ENCODE measurements at places on chromosomes 7 and 10. TPM values are rescaled to one million over a fixed set of nuclear protein-coding genes. Genes with fewer than 3 reads are reported as not detected.

DNA sequence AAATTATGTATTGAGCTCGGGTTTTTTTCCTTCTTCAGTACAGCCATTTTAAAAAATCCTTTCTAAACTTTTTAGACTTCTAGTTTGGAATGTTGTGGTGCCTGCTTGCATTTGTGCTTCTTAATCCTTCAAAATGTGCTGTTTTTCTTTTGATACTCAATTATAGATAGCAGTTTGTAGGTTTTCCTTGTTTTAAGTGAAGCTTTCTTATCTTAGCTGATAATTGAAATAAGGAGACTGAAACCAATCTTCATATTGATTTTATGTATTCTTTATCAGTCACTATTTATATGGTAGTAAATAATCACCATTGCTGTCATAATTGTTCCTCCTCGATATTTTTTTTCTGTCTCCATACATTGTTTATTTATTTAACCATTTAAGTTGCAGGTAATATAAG is 56.6 kb downstream of the TAF3 start:
- no peak for DNase-seq
- H3K4me1 ChIP-seq: peaks cover 2% of the 10 kb centered on the region
- no peaks in the 10 kb centered on the region for H3K36me3 ChIP-seq
- H3K4me3 ChIP-seq: no peak overlapping the region

IGF2BP3 gene
- 2.7 TPM for total RNA-seq

CTAGE6 gene
- total RNA-seq: 1.5 TPM

KCP gene
- total RNA-seq: 0.17 TPM

DNA sequence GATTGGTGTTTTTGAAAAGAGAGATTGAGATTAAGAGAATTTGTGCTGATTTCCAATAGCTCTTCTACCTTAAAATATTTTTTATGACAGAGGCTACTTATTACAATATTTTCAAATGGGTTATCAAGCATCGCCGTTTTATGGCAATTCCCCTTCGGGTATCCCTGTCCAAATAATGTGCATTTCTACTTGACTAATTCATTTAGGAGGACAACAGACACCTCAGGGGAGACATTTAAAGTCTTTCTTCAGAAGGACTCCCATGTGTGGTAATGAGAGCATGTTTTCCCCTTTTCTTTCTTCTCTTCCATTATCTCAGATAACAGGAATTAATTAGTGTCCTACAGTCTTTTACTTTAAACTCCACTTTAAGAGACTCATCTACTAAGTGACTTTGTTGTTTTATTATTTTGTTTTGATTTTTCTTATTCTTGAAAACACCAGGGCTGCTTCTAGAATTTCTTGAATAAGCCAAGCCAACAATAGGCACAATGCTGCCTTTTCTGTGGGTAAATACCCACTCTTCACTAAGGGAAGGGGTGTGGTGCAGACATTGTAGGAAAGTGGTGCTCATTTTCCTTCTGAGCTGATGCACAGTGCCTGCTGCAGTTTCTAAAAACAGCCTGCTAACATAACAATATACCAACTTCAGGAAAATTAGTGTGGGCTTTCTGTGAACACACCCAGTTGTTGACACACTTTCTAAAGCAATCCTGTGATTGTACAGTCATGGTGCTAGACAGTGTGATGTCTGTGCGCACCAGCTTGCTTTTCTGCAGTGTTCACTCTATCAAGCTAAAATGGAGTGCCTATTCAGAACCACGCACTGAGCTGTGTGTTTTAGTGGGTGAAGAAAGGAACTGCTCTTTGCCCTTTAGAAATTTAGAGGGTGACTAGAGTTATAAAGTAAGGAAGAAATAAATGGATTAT is 597.7 kb downstream of the NRG3 start:
- DNase-seq: no peak
- H3K27ac ChIP-seq: no peak overlapping the region

MBLAC1 gene
- 3.5 TPM for total RNA-seq

GRCh38 chr10:59700709-59701108 is 8.9 kb downstream of the SLC16A9 start:
- H3K4me3 ChIP-seq: no peak overlapping the region
- H3K4me1 ChIP-seq: no peaks in the 10 kb centered on the region
- H3K27ac ChIP-seq: no peak overlapping the region
- no peaks in the 10 kb centered on the region for H3K36me3 ChIP-seq
- peaks cover 6% of the 10 kb centered on the region for H3K27me3 ChIP-seq

DNA sequence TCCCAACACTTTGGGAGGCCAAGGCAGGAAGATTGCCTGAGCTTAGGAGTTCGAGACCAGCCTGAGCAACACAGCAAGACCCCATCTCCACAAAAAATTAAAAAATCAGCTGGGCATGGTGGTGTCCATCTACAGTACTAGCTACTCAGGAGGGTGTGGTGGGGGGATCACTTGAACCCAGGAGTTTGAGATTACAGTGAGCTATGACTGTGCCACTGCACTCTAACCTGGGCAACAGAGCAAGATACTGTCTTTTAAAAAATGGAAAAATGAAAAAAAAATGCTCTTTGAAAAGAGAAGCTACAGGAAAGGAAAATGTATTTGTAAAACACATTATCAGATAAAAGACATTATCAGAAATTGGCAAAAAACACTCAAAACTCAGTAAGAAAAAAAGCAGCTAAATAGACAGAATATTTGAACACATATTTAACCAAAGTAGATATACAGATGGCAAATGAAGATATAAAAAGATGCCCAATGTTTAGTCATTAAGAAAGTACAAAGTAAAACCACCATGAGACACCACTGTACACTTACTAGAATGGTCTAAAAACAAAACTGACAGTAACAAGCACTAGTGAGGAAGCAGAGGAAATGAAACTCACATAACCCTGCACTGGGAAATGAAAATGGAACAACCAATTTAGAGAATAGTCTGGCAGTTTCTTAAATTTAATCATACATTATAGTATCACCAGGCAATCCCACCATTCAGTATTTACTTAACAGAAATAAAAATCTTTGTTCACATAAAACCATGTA is 40.5 kb downstream of the NRBF2 start:
- peaks cover 52% of the 10 kb centered on the region for H3K4me1 ChIP-seq
- H3K27me3 ChIP-seq: no peaks in the 10 kb centered on the region
- DNase-seq: peak; percentile 72
- H3K27ac ChIP-seq: peak overlapping the region; percentile 81
- H3K36me3 ChIP-seq: peaks cover 63% of the 10 kb centered on the region

- H3K4me1 ChIP-seq: peaks cover 10% of the 10 kb centered on the region
- DNase-seq: peak; percentile 57
- H3K36me3 ChIP-seq: no peaks in the 10 kb centered on the region
- peaks cover 4% of the 10 kb centered on the region for H3K27me3 ChIP-seq
- H3K4me3 ChIP-seq: peak overlapping the region; percentile 38
Observed at GRCh38 chr7:18177815-18178660, 150.4 kb upstream of the PRPS1L1 start.

DNA sequence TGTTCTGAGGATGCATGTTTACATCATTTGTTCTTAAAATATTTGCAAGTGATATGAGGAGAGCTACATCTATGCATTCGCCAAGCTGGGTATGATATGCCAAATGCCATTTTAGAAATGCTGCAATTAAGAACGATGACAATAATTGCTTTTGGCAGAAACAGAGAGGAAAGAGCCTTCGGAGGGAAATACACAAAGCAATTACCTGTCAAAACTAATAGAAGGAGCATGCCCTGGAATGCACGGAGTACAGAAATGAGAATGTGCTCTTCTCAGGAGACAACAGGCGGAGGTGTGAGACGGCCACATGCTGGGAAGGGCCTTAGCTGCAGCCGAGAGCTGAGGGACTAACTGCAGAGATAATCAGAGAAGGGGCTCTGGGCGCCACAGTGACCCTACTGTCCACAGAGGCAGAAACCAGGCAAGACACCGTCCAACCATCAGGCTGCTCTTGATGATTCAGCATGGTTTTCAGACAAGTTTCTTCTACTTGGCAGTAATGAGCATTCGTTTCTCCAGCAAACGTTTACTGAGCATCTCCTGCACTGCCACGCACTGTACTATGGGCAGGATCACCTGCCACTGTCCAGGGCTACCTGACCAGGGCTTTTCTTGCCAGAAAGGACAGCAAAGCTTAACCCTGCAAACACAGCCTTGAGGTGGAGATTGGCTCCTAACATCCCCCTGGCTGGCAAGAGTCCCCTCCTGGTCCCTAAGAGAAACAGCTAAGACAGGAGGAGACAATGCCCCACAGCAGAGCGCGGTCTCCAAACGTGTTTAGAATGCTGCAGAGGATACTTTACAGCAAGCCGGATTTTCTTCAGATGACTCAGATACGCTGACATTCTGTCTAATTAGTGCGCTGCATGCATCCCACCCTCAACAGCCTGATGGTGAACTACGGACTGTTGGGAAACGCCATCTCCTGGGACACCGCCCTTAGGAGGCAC is 18.1 kb downstream of the VIPR2 start:
- DNase-seq: no peak
- no peaks in the 10 kb centered on the region for H3K4me1 ChIP-seq
- no peak overlapping the region for H3K4me3 ChIP-seq
- no peaks in the 10 kb centered on the region for H3K36me3 ChIP-seq
- H3K27ac ChIP-seq: no peak overlapping the region

GRCh38 chr10:83806717-83807116 is 332.6 kb upstream of the GHITM start:
- no peak overlapping the region for H3K4me3 ChIP-seq
- H3K27ac ChIP-seq: no peak overlapping the region
- no peak for DNase-seq
- H3K36me3 ChIP-seq: no peaks in the 10 kb centered on the region

DNA sequence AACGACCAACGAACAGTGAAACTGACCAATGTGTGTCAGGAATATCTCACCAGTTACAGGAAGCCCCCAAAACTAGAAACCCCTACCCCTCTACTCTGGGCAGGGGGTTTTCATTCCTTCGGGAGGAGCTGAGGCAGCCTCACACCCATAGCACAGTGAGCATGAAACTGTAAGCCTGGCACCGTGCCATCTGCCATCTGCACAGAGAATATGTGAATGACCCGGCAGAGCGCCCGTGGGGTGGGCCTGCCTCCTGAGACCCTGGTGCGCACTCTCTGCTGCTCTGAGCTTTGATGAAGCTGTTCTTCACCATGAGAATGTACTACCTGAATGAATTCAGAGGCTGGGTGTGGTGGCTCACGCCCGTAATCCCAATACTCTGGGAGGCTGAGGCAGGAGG is 27.1 kb downstream of the DAGLB start:
- H3K4me1 ChIP-seq: peaks cover 2% of the 10 kb centered on the region
- no peaks in the 10 kb centered on the region for H3K27me3 ChIP-seq
- no peak overlapping the region for H3K4me3 ChIP-seq
- no peak overlapping the region for H3K27ac ChIP-seq
- DNase-seq: no peak

GRCh38 chr7:30465046-30465810 is 13.4 kb downstream of the NOD1 start:
- H3K27me3 ChIP-seq: no peaks in the 10 kb centered on the region
- no peak for DNase-seq
- H3K4me3 ChIP-seq: no peak overlapping the region

ARPC1A gene
- total RNA-seq: 76.0 TPM

DNA sequence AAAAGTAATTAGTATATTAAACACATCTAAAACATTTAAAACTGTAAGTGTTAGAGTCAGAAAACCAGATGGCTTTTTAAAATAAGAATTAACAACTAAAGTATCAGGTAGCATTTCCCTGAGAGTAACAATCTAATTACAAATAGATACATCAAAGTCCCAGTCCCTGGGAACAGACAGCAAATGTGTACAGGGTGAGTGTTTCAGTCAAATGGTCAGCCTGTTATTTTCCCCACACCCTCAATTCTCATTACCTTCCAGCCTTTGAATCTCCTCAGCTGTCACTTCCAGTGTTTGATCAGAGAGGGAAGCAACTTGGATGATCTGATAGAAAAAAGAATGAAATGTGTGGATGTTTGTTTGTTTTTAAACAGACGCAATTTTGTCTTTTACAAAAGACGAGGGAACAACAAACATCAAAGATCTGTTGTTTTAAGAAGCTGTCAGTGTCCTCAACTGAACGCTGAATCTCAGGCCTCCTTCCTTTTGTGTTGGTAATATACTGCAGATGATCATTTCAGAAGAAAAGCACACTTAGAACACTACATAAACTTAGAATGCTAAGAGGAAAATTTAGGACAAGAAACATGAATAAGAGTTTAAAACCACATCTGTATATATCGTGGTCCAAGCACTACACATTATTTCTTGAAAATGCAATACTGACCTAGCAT is 29.8 kb downstream of the CEP41 start:
- no peaks in the 10 kb centered on the region for H3K27me3 ChIP-seq
- no peak overlapping the region for H3K27ac ChIP-seq
- H3K36me3 ChIP-seq: peaks cover 3% of the 10 kb centered on the region
- no peak overlapping the region for H3K4me3 ChIP-seq

ABCC2 gene
- 1.3 TPM for total RNA-seq

ENKUR gene
- not detected for total RNA-seq

- H3K4me1 ChIP-seq: no peaks in the 10 kb centered on the region
- no peaks in the 10 kb centered on the region for H3K27me3 ChIP-seq
- H3K36me3 ChIP-seq: no peaks in the 10 kb centered on the region
Observed at GRCh38 chr10:52617346-52617745, 155.2 kb downstream of the MBL2 start.

MPP7 gene
- 0.43 TPM for total RNA-seq

GRCh38 chr7:107850643-107851042 is 40.3 kb upstream of the DLD start:
- no peak overlapping the region for H3K4me3 ChIP-seq
- H3K36me3 ChIP-seq: no peaks in the 10 kb centered on the region
- H3K27me3 ChIP-seq: peaks cover 6% of the 10 kb centered on the region
